ENCODE measurements at places on chromosomes 1 and 21.

GRCh38 chr1:231194843-231195516 is 33.1 kb downstream of the TRIM67 start:
- no peak for DNase-seq

DNA sequence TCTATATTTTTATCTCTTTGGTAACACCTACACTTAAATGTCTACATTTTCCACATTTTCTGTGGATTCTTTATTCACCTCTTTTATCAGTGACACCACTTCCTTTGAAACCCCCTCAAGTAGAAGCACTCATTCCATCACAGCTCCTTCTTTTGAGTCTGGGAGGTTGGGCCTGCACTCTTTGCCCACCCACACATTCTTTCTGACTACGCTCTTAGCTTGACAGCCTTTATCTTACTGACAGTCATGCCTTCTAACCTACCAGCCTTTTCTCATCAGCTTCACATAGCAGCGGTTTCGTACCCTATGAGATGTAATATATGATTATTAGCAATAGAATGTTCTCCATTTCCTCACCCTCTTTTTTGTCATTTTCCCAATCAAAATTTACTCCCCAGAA is 151.9 kb downstream of the TNFSF18 start:
- DNase-seq: no peak

GRCh38 chr1:3743421-3743820 is 8.8 kb upstream of the CCDC27 start:
- DNase-seq: no peak

- no peak for DNase-seq
These were observed 1054.6 kb downstream of the PLA2G4A start for GRCh38 chr1:187883356-187883755.

- no peak for DNase-seq
These were observed 36.1 kb downstream of the SLC45A1 start for GRCh38 chr1:8354038-8354437.

GRCh38 chr1:87451229-87451920 is 122.7 kb downstream of the LMO4 start:
- no peak for DNase-seq

GRCh38 chr1:23357138-23357908 is 12.3 kb downstream of the ZNF436 start:
- no peak for DNase-seq

DNA sequence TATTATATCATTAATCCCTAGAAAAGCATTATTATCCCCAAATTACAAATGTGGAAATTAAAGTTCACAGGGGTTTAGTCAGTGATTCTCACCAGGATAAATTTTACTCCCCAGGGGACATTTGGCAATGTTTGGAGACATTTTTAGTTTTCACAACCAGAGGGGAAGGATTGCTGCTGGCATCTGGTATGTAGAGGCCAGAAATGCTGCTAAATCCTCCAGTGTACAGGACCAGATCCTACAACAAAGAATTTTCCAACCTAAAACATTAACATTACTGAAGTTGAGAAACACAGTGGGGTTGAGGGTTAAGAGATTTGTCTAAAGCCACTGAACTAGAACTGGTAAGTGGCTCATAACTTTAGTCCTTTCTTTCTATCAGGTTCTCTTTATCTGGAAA is 162.0 kb upstream of the SYT6 start:
- DNase-seq: no peak

- no peak for DNase-seq
These were observed 21.5 kb downstream of the IER5 start for GRCh38 chr1:181110013-181110412.

- DNase-seq: peak; percentile 60
These were observed 4.7 kb downstream of the TNN start for GRCh38 chr1:175072099-175072951.

DNA sequence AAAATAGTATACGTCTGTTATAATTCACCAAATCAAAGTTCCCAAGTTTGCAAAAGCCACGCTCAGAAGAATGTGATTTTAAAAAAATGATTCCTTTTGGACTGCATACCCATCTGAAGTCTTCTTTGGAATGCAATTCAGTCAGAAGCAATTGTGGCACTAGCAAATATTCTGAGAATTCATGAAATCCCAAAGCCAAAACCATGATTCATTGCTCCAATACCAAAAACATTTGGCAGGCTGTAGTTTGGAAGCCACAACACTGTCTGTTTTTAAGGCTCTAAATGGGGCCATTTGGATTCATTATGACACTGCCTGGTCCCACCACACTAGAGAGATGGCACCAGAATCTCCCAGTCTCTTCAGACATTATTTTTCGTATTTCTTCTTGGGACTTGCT is 21.8 kb upstream of the LRRC53 start:
- DNase-seq: no peak

DNA sequence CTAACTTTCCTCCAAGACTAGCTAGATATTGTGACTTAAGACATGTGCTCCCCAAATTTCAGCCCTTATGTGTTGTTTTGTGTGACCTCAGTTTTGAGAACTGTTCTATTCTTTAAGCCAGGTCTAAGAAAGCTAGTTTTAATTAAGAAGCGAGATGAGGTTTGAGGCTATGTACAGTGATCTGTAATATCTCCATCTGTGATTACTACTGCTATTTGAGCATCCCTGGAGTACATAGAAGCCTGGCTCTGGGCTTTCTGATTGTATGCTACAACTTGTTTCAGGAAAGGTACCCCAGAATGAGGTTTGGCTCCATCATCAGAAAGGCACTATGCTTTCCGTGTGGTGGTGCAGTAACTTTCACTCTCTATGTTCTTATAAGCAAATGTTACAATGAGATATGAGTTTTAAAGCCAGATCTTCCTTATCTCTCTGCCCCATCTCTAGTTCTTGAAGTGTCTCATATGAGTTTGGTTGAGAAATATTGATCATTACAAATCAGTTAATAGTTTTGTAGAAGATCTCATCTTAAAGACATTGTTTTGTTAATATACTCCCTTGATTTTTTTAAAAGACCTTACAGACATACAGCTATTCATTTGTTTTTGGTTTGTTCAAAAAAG is 605 bp downstream of the RGS4 start:
- DNase-seq: no peak

DNA sequence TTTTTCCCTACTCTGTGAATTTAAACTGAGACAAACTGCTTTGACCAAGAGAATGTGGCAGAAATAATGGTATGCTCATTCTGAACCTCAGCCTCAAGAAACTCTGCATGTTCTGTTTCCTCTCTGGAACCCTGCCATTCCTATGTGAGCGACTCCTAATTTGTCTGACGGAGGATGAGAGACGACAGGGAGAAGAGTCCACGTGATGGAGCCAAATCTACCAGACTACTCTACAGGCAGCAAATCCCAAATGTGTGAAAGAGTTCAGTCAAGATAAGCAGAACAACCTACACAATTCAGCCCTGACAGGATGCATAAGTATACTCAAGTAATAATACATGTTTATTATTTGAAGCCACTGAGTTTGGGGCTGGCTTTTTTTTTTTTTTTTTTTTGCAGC is 153.5 kb downstream of the DPYD start:
- no peak for DNase-seq

- DNase-seq: no peak
These were observed 128.3 kb upstream of the HMGB4 start for GRCh38 chr1:33735624-33736023.

DNA sequence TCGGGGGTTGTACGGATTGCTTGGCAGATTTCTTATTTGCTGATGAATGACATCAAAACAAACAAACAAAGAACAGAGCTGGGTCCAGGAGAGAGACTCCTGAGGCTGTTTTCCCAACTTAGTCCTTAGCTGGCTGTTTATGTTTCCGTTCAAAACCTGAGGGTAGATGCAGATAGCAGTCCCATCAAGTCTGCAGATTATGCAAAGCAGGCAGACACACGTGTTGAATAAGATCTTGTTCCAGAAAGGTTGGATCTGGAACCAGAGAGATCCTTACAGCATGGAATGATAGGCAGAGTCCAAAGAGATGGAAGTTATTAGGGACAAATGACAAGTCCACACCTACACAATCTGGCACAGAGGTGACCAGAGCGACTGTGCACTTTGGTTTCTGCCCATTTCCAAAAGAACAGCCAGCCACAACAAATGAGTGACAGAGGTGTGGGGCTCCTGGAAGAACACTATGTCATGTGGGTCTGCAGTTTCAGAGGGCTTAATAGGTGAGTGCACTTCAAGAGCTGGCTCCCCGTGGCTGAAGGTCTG is 65.5 kb downstream of the MAN1C1 start:
- DNase-seq: no peak

- no peak for DNase-seq
These were observed 60.8 kb downstream of the ZNF684 start for GRCh38 chr1:40592107-40592803.

DNA sequence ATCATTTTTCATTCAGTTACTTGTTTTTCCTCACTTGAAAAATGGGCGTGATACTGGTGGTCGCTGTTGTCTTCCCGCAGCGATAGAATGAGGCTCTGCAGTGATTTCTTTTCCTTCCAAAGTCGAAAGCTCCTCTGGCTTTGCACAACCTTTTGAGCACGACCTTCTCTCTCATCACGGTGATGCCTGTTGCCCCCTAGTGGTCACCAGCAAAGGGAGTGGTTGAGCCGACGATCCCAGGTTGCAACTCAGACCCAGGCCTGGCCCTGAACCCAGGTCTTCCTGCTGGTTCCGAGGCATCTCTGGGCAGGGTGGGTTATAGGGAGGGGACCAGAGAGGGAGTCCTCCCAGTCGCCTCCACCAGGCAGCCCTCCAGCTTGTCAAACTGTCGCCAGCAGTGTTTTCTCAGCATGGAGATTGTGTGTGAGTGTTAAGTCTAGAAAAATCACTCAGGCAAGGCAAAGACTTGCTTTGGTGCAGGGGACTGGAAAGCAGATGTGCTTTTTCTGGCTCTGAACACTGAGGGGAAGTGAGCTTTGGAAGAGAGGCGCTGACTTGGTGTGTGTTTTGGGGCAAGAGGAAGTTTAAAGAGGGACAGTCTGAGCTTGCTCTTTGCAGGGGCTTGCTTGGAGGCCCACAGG is 285.3 kb downstream of the CAMTA1 start:
- peak; percentile 48 for DNase-seq

DNA sequence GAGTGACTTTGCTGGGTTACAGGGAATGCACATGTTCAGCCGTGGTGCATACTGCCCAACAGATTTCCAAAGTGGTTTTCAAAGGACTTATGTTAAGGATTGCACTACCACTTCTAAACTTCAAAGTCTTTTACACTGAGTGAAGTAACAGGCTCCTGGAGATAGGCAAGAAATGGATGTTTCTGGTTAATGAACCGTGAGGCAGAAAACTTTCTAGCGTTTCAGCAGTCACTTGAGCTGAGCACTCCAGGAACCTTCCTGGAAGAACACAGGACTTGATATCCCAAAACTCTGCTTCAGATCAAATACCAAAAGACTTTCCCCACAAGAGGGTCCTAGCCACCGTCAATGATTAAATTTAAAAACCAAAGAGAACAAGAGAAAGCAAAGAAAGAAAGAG is 74.3 kb upstream of the ATP1A1 start:
- no peak for DNase-seq

DNA sequence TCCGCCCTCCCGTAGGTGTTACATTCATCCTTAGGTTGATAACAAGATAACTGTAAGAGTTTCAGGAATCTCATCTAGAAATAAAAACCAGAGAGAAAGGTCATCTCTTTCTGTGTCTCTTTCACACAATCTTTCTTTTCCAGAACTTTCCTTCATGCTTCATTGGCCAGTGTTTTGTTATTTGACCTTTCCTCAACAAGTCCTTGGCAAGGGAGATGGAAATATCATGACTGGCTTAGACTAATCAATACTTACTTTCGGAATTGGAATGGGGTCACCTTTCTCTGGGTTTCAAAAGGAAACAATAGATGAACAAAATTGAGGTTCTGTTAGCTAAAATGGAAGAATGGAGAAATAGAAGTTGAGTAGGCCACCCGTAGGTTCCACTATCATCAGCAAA is 72.9 kb upstream of the PPP2R5A start:
- DNase-seq: no peak

- DNase-seq: no peak
These were observed 45.7 kb downstream of the PSMG1 start for GRCh38 chr21:39137248-39138178.

GRCh38 chr1:153506831-153507413 is 28.9 kb downstream of the S100A6 start:
- peak; percentile 86 for DNase-seq

- DNase-seq: no peak
These were observed 42.0 kb upstream of the CCDC27 start for GRCh38 chr1:3710251-3710650.

DNA sequence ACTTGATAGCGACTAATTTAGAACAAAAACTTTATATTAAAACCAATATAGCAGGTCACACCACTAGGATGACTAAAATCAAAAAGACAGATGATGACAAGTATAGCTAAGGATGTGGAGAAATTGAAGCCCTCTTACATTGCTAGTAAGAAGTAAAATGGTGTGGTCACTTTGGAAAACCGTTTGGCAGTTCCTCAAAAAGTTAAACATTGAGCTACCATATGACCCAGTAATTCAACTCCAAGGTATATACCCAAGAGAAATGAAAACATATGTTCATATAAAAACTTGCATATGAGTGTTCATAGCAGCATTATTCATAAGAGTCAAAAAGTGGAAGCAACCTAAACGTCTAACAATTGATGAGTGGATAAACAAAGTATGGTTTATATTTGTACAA is 13.0 kb upstream of the SERINC2 start:
- no peak for DNase-seq

GRCh38 chr1:34115233-34115632 is 49.8 kb downstream of the CSMD2 start:
- no peak for DNase-seq

GRCh38 chr1:2526824-2527555 is 594 bp upstream of the PANK4 start:
- peak; percentile 59 for DNase-seq

- DNase-seq: no peak
These were observed 107.2 kb downstream of the KCNK1 start for GRCh38 chr1:233721004-233721595.

DNA sequence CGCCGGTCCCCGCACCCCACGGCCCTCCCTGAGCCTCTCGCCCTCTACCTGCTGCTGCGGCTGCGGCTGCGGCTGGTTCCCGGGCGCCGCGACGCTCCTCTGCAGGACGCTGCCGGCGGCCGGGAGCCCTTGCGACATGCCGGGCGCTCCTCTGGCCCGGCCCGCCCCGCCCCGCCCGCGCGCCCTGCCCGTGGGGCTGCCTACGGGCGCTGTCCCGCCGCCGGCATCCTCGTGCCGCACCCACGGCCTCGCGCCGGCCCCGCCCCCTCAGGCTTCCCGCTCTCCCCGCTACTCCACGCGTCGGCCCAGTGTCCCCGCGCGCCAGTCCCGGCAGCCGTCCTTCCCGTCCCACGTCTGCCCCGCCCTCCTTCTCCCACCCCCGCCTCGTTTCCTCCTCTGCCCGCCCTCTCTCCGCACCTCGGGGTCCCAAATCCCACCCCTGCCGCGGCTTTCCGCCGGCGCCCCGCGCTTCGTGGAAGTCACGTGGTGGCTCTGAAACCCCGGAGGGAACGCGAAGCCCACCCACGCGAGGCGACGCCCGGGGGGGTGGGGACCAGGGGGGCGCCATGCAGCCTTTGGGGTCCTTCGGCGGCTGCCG is at the start of gene BATF3:
Gene BATF3 (minus strand): TSS at position 216 of the 598 bp plus-strand sequence. CDS start 78 bp downstream, at position 138.
- peak; percentile 70 for DNase-seq

DNA sequence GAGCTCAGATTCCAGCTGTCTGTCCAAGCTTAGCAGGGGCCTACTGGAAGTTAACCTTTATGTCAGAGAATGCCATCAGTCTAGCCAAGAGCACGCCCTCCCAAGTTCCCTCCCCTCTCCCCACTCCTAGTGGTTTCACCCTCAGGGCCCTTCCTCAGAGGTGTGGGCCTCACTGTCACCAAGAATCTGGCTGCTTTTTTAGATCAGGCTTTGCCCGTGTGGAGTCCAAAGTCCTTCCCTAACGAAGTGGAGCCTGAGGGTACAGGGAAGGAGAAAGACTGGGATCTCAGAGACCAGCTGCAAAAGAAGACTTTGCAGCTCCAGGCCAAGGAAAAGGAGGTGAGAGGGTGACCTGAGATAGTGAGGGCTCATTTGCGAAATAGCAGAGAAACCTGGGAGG is 4.1 kb downstream of the C1orf74 start:
- no peak for DNase-seq

All from psoas muscle (tissue), 8 donors.